Activated CD4-positive, alpha-beta T cell treated with anti-CD3 and anti-CD28 coated beads for 48 hours (primary cell): ENCODE measurements at places on chromosomes 3 and 15.

GRCh38 chr3:192940129-192940528 is 22.5 kb upstream of the MB21D2 start:
- no peak for DNase-seq

DNA sequence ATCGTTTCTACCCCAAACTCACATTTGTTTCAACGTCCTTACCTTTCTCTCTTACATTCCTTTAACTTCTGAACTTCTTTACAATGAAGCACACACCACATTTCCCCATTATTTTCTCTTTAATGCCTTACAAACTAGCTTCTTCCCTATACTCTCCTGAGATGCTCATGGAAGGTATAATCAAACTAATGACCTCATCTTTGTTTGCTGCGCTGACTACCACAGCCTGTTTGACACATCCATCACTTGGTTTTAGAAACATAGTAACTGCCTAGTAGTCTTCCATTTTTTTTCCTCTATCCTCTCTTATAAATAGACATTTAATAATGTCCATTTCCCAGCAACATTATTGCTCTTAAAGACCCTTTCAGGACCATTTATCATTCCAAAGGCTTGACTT is 230.5 kb upstream of the LRTM1 start:
- no peak for DNase-seq

- no peak for DNase-seq
Observed at GRCh38 chr15:66852064-66852905, 150.2 kb downstream of the SMAD6 start.

GRCh38 chr3:169041677-169042171 is 621.8 kb downstream of the MECOM start:
- DNase-seq, result no peak

GRCh38 chr3:123678108-123678511 is 93.3 kb upstream of the HACD2 start:
- DNase-seq, result no peak

GRCh38 chr15:41842229-41842628 is 3.6 kb downstream of the PLA2G4B start:
- no peak for DNase-seq

DNA sequence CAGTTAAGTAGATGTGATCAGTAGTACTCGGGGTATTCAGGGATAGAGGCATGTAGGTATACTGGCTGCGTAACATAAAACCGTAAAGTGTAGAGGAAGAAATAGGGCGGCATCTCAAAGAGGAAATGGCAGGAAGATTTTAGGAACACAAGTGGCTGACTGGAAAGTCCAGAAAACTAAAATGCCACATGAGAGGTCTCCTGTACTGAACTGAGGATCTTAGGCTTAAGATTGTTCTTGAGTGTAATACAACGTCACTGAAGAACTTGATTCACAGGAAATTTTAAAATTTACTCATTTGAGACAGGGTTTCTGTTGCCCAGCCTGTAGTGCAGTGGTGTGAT is 2.3 kb upstream of the LMLN start:
- no peak for DNase-seq

GRCh38 chr3:45884368-45885201 is 1.8 kb upstream of the CCR9 start:
- DNase-seq, result peak; percentile 41

- DNase-seq, result no peak
Observed at GRCh38 chr3:188229177-188229576, 75.2 kb downstream of the LPP start.

DNA sequence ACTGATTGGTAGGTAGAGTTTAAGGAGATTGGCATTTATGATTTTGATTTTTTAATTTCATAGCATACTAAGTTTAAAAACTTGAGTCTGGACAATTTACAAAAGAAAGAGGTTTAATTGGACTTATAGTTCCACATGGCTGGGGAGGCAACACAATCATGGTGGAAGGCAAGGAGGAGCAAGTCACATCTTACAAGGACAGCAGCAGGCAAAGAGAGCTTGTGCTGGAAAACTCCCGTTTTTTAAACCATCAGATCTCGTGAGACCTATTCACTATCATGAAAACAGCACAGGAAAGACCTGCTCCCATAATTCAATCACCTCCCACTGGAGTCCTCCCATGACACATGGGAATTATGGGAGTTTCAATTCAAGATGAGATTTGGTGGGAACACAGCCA is 630.9 kb upstream of the NR2F2 start:
- no peak for DNase-seq

GRCh38 chr3:186775999-186776398 is 7.4 kb upstream of the EIF4A2 start:
- no peak for DNase-seq

- DNase-seq, result no peak
Observed at GRCh38 chr3:28268989-28269388, 27.6 kb downstream of the CMC1 start.

DNA sequence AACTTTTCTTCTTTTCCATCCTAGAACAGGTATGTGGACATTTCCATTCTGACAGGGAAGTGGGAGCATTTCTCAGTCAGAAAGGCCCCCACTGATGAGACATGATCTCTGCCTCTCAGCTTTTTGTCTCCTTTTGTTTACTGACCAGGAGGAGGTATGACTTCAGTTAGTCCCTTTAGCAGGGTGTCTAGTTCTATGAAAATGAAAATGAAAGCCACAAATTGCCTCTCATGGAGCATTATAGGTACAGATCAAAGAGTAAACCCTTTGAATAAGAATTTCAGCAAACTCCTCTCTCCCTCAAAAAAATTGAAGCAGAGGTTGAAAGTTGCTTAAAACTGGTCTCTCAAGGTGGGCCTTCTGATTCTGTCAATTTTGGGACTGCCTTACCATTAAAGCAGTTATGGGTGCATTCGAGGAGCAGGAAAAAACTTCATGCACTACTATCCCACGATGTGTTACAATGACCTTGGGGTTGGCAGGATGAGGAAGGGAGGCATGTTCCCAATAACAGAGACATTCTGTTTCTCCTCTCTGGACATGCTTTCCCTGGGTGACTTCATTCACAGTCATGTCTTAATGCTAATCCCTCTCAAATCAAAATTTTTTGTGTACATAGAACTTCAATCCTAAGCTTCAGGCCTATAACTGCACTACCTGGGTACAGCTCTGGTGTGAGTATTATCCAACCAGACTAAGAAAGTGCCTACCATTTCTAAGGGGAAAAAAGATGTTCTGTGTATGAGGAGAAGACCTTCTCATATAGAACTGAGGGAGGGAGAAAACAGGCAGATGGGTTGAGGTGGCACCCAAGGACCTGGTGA is 50.6 kb upstream of the TBC1D23 start:
- no peak for DNase-seq

GRCh38 chr3:17194116-17194515 is 309.4 kb downstream of the PLCL2 start:
- no peak for DNase-seq

- no peak for DNase-seq
Observed at GRCh38 chr3:87132801-87133200, 94.3 kb upstream of the CHMP2B start.

DNA sequence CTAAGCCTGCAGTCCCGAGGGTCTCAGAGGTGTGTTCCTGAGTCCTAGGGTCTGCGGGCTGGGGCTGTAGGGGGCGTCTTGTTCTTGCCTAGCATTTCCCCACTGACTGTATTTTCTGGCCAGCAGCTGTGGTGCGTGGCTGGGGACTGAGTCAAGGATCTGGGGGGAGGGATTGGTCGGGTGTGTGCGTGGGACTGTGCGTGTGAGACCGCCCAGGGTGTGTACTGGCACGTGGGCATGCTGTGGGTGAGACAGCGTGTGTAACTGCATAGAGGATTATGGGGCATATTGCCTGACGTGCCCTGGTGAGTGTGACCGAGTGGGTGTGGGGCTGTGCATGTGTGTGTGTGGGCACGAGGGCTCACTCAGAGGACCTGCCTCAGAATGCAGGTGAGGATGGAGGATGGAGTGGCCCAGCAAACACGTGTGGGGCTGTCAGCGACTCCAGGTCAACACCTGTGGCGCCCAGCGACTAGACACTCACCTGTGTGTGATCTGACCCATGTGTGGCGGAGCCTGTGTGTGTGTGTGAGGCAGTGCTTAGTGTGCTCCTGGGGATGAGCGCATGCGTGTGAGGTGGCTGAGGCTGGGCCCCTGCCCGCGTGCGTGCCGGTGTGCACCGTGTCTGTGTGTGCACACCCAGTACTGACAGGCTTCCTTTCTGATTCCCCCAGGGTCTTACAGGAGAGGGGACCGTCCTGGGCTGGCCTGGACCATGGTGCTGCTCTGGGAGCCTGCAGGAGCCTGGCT is 20.9 kb downstream of the FBLN2 start:
- DNase-seq, result no peak

- DNase-seq, result no peak
Observed at GRCh38 chr3:125039131-125040100, 16.4 kb downstream of the HEG1 start.

DNA sequence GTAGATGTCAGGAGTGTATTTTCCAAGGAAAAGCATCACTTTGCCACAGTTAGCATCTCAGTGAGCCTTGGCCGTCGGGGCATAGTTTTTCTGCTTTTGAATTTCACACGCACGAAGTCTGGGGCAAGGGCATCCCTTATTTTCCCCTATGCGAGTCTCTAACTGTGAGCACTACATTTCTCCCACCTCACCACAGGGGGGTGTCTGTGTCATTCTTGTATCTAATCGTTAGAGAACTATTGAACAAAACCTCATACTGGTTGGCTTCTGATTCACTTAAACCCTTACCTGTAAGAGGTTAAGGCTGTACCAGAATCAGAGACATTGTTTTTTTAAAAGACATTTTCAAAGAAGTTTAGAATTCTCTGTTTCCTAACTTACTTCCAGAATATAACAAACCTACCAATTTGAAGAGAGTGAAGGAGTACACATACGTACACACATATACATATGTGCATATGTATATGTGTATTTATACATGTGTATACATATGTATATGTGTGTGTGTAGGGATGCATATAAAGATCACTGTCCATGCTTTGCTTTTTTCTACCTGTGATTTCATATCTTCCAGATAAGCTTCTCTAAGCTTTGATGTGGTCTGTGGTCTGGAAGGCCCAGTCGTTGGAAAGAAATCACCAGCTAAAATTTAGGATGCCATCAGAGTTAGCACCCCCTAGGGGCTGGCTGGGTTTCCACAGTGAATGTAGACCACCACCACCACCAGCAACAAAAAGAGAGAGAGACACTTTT is 49.4 kb downstream of the MYZAP start:
- peak; percentile 34 for DNase-seq

DNA sequence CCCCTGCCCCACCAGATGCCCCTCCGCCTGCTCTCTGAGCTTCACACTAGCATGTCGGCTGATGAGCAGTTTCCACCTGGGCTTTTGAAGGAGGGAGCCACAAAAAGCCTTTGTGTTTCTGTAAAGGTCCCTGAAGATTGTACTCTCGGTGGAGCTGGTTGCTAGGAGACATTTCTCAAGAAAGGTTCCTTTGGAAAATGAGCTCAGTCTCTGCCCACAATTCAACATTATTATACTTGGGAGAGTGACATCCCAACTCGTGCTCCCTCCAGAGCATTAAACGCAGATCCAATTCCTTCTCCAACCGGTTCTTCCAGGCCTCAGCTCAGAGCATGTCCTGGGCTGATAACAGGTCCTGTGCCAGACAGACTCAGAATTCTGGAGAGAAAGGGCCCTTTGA is 26.8 kb upstream of the FAM107A start:
- DNase-seq, result no peak
